ENCODE measurements at places on chromosomes 16 and 17. TPM values are rescaled to one million over a fixed set of nuclear protein-coding genes. Genes with fewer than 3 reads are reported as not detected.

The NTN1 gene
- total RNA-seq: 0.29 TPM

The OTOP3 gene
- total RNA-seq: not detected

The ASPA gene
- 0.36 TPM for total RNA-seq

The CDR2 gene
- total RNA-seq: 52.5 TPM

The AANAT gene
- total RNA-seq: not detected

GRCh38 chr17:67218385-67218950, 26.5 kb downstream of the HELZ start:
- H3K27ac ChIP-seq: peak overlapping the region; percentile 45
- H3K4me1 ChIP-seq: peaks cover 16% of the 10 kb centered on the region
- DNase-seq: peak; percentile 79
- H3K36me3 ChIP-seq: peaks cover 16% of the 10 kb centered on the region
- no peak overlapping the region for H3K4me3 ChIP-seq

DNA sequence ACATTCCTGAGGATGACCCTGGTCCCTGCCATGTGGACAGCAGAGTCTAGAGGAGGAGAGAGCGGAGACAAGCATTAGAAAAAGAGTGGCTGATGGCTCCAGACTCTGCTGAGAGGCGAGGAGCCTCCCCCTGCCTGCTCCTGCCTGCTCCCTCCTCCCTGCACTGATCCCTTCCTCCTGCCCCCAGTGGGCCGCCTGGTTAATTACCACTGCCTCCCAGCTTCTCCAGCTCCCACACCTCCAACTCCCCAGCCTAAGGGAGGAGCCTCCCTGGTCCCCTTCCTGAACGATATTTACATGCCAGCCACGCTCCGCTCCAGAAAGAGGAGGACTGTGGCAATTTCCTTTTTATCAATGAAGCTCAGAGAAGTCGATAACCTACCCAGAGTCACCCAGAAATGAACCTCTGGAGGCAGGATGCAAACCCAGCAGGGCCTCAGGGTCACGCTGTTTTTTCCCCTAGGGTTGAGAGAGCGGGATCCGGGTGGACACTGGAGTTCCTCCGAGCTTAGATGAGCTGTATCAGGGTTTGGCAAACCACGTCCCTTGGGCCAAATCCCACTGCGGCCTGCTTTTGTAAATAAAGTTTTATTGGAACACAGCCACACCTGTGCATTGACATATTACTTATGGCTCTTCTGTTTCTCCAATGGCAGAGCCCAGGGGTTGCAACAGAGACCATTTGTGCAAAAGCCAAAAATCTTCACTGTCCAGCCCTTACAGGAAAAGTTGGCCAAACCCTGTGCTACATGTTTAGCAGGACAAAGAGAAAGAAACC, 27.1 kb upstream of the JPH3 start:
- no peaks in the 10 kb centered on the region for H3K4me1 ChIP-seq
- H3K27ac ChIP-seq: no peak overlapping the region
- peak; percentile 76 for DNase-seq
- H3K4me3 ChIP-seq: no peak overlapping the region
- H3K36me3 ChIP-seq: no peaks in the 10 kb centered on the region

GRCh38 chr17:6108987-6109386, 38.8 kb downstream of the WSCD1 start:
- DNase-seq: no peak
- H3K4me1 ChIP-seq: no peaks in the 10 kb centered on the region
- H3K36me3 ChIP-seq: no peaks in the 10 kb centered on the region

- H3K36me3 ChIP-seq: no peaks in the 10 kb centered on the region
- no peak overlapping the region for H3K27ac ChIP-seq
- H3K4me3 ChIP-seq: no peak overlapping the region
- no peak for DNase-seq
Observed at GRCh38 chr16:47977802-47978201, 178.0 kb downstream of the ABCC12 start.

- no peaks in the 10 kb centered on the region for H3K27me3 ChIP-seq
- no peak overlapping the region for H3K4me3 ChIP-seq
- DNase-seq: no peak
- no peak overlapping the region for H3K27ac ChIP-seq
- no peaks in the 10 kb centered on the region for H3K36me3 ChIP-seq
- no peaks in the 10 kb centered on the region for H3K4me1 ChIP-seq
Observed at GRCh38 chr16:73365016-73365551, 317.2 kb upstream of the ZFHX3 start.

GRCh38 chr17:33201283-33201682, 91.8 kb downstream of the ASIC2 start:
- H3K4me3 ChIP-seq: no peak overlapping the region
- no peak overlapping the region for H3K27ac ChIP-seq
- no peaks in the 10 kb centered on the region for H3K36me3 ChIP-seq
- no peaks in the 10 kb centered on the region for H3K4me1 ChIP-seq
- H3K27me3 ChIP-seq: no peaks in the 10 kb centered on the region

- H3K36me3 ChIP-seq: no peaks in the 10 kb centered on the region
- H3K4me1 ChIP-seq: peaks cover 38% of the 10 kb centered on the region
- H3K27me3 ChIP-seq: no peaks in the 10 kb centered on the region
- H3K27ac ChIP-seq: no peak overlapping the region
- no peak for DNase-seq
- H3K4me3 ChIP-seq: no peak overlapping the region
Observed at GRCh38 chr16:69219279-69219678, 32.3 kb downstream of the SNTB2 start.

DNA sequence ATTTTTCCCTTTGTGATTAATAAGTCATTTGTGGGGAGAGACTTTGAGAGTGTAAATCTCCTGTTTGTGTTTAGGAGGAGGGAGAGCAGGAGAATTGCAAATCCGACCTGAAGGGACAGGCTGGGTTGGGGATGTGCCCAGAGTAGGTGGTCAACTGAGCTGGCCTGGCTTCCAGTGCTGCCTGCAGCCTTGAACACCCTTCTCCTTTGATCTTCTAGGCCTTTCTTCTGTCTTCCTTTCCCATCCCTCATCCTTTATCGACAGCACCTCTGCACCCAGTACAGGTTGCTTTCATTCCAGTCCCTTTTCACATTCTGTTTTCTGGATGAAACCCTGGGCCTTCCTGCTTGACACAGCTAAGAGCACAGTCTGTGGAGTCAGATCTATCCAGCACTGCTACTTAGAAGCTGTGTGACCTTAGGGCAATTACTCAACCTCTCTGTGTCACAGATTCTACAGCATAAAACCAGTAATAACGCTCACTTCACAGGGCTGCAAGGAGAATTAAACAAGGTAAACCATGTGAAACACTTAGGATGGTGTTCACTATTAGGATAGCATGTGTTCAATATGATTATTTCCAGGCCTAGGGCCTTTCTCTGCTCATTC, 1.0 kb upstream of the CSNK2A2 start:
- peaks cover 21% of the 10 kb centered on the region for H3K36me3 ChIP-seq
- no peak overlapping the region for H3K4me3 ChIP-seq
- no peak overlapping the region for H3K27ac ChIP-seq
- peaks cover 12% of the 10 kb centered on the region for H3K27me3 ChIP-seq
- no peak for DNase-seq
- peaks cover 12% of the 10 kb centered on the region for H3K4me1 ChIP-seq

DNA sequence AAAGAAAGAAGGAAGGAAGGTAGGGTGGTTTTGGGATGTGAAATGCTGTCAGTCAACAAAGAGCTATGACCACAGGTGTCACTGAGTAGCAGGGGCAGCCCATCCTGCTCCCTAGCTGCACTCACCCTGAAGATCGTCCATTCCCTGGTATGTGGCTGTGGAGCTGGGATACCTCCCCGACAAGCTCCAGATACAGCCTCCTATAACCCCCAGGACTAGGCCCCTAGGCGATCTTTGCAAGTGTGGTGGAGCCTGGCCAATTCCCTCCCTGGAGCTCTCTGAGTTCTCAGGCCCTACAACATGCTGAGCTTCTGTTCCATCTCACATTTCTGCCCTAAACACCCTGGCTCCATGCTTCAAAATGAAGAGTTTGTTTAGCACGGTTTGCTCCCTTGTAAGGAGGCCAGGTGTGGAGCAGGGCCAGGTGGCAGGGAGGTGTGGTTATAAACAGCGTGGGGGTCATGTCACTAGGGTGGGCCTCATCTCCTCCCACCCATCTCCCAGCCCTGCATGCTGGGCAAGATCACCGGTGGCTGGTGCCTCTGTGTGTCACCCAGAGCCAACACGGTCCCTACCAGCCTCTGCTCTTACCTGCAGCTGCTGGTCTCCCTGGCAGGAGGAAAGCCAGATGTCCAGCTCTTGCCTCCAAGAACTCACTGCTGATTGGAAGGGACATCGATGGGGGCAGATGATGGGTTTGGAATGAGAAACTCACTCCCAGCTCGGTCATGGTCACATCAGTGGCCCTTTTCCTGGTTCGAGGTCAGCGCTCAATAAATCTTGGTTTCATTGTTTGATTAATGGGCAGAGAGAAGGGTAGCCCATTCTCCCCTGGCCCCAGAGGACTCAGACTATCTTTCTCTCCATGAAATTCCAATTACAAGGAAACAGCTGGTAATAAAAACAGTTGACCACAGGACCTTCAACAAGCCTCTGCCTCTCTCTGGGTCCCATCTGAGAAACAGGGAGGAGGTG, 511.0 kb upstream of the CDH5 start:
- no peaks in the 10 kb centered on the region for H3K36me3 ChIP-seq
- no peak overlapping the region for H3K4me3 ChIP-seq
- no peak overlapping the region for H3K27ac ChIP-seq
- H3K27me3 ChIP-seq: no peaks in the 10 kb centered on the region
- DNase-seq: no peak

- H3K27ac ChIP-seq: no peak overlapping the region
- H3K4me3 ChIP-seq: no peak overlapping the region
- DNase-seq: no peak
- no peaks in the 10 kb centered on the region for H3K36me3 ChIP-seq
- no peaks in the 10 kb centered on the region for H3K4me1 ChIP-seq
Observed at GRCh38 chr16:86215979-86216585, 294.2 kb upstream of the FOXF1 start.

- H3K27ac ChIP-seq: no peak overlapping the region
- peaks cover 10% of the 10 kb centered on the region for H3K4me1 ChIP-seq
- H3K4me3 ChIP-seq: no peak overlapping the region
- no peak for DNase-seq
- no peaks in the 10 kb centered on the region for H3K36me3 ChIP-seq
- no peaks in the 10 kb centered on the region for H3K27me3 ChIP-seq
Observed at GRCh38 chr16:66097751-66098150, 268.7 kb upstream of the CDH5 start.

All from osteoblast (primary cell).